Tongue (tissue), 3 donors: ENCODE measurements at places on chromosomes 4 and X. TPM values are rescaled to one million over a fixed set of nuclear protein-coding genes. Genes with fewer than 3 reads are reported as not detected.
A peak's percentile ranks its signal among the peaks of the same experiment; 100 is the strongest.

GRCh38 chr4:88799900-88800299, 102.3 kb upstream of the NAP1L5 start:
- DNase-seq: no peak

GRCh38 chr4:92304606-92305005, 840 bp downstream of the GRID2 start:
- peak; percentile 22 for DNase-seq

GRCh38 chr4:122896270-122896669, 26.1 kb downstream of the NUDT6 start:
- no peak for DNase-seq

GRCh38 chr4:138078751-138079520, 163.2 kb downstream of the SLC7A11 start:
- DNase-seq: peak; percentile 34

GRCh38 chrX:49260221-49260985, 4.1 kb downstream of the FOXP3 start:
- DNase-seq: no peak

GRCh38 chr4:78552389-78553042, 946 bp downstream of the ANXA3 start:
- no peak for DNase-seq

- no peak for DNase-seq
Measured at GRCh38 chr4:154616731-154617130, 4.3 kb upstream of the FGG start.

- no peak for DNase-seq
Measured at GRCh38 chr4:32010221-32010620, 1290.1 kb downstream of the PCDH7 start.

DNA sequence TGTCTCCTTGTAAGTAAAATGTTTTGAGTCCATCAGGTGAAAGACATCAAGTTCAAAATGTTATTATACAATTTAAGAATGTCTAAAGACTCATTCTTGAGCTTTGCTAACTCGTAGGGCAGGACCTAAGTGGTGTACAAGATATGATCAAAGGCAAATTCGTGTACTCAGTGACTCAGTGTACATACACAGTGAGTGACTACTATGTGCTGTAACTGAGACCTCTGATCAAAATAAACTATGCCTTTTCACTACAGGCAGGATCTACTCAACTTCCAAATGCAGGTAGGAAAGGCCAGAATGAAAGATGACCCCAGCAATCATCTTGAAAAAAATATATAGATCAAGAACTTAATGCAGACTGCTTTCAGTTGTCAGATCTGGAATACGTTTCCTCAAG, 49.9 kb downstream of the ADGRG2 start:
- no peak for DNase-seq

The GAGE12J gene
- total RNA-seq: not detected

The IL21 gene
- total RNA-seq: not detected

The SHROOM2 gene
- total RNA-seq: 2.6 TPM
